ENCODE measurements at places on chromosomes 7 and 10. TPM values are rescaled to one million over a fixed set of nuclear protein-coding genes. Genes with fewer than 3 reads are reported as not detected.

GRCh38 chr10:32972460-32972859 is 14.4 kb upstream of the ITGB1 start:
- H3K4me3 ChIP-seq, result no peak overlapping the region
- no peaks in the 10 kb centered on the region for H3K36me3 ChIP-seq
- H3K4me1 ChIP-seq, result peaks cover 15% of the 10 kb centered on the region

INSYN2A gene
- not detected for total RNA-seq

CALML3 gene
- not detected for total RNA-seq

PDLIM1 gene
- 0.90 TPM for total RNA-seq

CCDC172 gene
- not detected for total RNA-seq
